Ascending aorta (tissue), 2 donors: ENCODE measurements at places on chromosomes 5 and 9.

GRCh38 chr5:109998726-109999125 is 309.0 kb downstream of the MAN2A1 start:
- DNase-seq = no peak

DNA sequence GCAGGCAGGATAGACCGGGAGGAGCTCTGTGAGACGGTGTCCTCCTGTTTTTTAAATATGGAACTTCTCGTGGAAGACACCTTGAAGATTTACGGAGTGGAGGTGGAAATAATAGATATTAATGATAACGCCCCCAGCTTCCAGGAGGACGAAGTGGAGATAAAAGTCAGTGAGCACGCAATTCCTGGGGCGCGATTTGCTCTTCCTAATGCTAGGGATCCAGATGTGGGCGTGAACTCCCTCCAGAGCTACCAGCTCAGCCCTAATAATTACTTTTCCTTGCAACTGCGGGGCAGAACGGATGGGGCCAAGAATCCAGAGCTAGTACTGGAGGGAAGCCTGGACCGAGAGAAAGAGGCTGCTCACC is 621 bp downstream of the PCDHGA11 start:
- no peak for DNase-seq

- no peak for DNase-seq
These were observed 10.4 kb upstream of the PPP2CA start for GRCh38 chr5:134236318-134236717.

DNA sequence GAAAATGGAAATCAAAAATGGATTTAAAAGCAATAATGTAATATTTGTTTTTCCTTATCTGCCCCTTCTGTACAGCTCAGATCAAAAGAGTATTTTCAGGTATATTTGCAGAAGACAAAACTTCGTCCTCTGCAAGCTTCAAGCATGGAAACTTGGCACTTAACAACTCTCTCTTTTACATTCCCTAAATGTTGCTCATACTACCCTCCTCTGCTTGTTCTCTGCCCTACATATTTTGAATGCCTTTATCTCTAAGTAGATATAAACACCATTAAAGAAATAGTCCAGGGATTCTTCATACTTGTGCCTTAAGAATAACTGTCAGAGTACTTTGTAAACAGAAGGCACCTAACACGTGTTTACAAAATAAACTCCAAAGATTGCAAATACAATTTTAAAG is 19.2 kb upstream of the SMC2 start:
- DNase-seq = no peak

- DNase-seq = no peak
These were observed 114.8 kb upstream of the ALDH1B1 start for GRCh38 chr9:38277601-38278200.

DNA sequence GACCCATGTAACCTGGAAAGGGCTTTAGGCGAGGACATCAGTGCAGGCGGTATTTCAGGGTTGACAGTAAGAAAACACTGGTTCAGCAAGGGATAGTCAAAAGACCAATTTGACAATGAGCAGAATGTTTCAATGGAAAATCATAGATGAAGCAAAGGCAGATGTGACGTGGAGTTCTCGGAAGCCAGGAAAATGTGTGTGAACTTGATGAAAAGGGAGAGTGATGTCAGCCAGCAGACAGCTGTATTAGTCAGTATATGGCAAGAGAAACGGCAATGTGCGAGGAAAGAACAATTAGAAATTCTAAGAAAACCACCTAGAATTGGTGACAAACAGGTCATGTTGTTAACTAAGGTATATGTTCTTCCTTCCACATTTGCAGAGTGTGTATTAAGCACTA is 503.9 kb upstream of the DAB2 start:
- no peak for DNase-seq

GRCh38 chr5:156522651-156523529 is 195.9 kb downstream of the SGCD start:
- no peak for DNase-seq

DNA sequence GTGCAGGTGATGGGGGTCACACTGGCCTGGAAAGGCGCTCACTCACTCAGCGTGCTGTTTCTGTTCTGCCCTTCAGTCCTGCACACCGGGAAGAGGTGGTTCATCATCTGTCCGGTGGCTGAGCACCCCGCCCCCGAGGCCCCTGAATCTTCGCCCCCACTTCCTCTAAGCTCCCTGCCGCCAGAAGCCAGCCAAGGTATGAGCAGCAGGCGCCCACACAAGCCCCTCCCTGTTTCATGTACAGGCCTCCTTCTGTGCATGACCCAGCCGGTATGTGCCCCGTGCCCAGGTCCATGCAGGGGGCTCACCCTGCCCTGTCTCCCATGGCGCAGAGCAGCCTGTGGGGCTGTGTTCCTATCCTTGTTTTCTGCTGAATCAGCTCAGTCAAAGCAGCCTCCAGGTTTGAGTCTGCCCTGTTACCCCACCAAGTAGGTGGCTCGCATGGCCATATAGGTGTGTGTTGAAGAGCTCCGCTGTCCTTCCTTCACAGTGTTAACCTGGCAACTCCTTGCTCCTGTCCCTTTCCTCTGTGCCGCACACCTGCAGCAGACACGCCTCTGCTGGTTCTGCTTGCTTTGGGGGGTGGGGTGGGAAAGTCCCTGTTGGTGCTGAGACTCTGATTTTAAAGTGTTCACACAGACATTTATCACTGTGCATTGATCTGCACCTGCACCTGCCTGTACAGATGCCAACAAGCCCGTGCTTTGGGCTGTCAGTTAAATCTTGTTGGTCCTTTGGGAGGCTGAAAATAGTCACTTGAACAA is 84.8 kb downstream of the WNK2 start:
- peak; percentile 54 for DNase-seq

GRCh38 chr9:132756214-132756845 is 86.1 kb downstream of the GTF3C4 start:
- DNase-seq = no peak

DNA sequence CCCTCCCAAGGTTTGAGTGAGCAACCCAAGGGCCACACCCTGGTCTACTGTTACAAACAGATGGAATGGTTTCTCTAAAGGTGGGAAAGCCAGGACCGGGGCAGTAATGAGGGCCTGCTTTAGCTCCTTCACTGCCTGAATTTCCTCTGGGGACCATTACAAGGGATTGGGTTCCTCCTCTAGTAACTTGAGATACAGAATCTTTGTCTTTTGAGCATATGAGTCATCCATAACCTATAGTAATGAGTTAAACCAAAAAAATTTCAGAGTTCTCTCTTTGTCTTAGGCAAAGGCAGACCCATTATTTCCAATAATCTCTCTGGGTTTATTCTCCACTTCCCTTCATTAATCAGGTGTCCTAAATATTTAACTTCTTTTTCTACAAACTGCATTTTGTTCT is 618.8 kb downstream of the HINT1 start:
- no peak for DNase-seq

DNA sequence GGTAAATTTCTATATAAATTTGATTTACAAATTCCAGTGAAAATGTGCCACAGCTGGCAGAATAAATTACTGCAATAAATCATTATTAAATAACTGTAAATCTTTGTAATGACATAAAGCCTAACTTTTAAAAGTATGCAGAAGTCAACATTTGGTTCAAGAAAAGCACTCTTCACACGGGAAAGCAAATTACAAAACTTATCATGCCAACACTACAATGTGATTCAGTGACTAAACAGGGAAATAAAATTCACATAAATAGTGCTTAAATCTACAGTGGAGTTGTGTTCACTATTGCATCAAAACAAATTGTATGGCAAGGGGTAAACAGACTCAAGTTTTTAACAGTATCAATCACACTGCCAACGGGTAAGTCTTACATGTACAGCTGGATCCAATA is 117.2 kb downstream of the BNC2 start:
- no peak for DNase-seq

DNA sequence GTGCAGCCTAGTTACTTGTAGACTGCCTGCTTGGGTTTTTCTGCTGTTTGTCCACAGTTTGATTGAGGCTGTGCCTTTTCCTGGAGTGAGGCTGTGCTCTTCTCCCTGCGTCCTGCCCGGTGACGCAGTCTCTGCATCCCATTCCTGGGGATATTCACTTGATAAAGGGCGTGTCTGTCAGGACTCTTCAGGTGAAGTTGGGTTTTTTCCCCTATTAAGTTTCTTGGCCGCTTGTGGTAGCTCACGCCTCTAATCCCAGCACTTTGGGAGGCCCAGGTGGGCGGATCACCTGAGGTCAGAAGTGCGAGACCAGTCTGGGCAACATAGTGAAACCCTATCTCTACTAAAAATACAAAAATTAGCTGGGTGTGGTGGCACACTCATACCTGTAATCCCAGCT is 50.0 kb upstream of the SUSD3 start:
- DNase-seq = no peak

DNA sequence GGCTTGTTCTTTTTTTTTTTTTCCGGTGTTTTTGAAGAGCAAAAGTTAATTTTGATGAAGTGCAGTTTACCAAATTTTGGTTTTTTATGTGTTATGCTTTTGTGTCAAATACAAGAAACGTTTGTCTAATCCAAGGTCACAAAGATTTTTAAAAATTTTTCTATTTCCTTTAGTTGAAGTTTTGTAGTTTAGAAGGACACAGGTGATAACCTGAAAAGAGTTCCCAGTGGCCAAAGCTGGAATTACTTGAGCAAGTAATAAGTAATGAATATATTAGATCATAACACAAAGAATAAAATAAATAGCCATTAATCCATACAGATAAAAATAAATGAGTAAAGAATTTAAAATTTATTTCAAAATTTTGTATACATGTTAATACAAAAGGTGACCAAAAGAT is 71.5 kb downstream of the FCHO2 start:
- no peak for DNase-seq

DNA sequence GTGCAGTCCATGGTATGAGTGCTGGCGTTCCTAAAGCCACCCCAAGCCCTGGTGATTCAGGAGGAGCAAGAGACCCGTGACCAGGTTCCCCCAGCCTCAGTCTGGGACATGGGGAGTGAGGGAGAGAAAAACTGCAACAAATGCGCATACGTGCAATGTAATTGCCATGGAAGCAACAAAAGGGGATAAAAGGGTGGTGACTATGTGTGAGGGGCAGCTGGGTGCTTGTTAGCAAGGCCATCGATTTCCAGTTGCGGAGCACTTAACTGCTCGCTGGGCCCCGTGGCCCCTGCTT is 709 bp upstream of the SH3PXD2B start:
- DNase-seq = no peak

DNA sequence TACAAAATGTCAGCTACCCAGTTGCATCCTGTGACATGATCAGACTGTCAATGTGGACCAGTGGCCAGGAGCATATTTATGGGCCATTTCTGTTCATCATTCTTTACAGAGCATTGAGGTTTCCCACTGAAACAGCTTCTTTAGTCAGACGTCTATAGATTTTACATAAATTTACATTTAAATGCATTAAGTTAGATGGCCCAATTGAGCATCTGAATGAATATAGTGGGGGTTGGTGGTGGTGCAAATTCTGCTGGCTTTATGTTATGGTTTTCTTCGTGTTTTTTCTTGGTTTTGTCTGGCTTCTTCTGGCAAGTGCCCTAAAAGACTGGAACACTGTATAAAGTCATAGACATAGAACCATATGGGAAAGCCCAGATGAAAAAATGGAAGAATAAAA is 214.1 kb downstream of the PJA2 start:
- no peak for DNase-seq

DNA sequence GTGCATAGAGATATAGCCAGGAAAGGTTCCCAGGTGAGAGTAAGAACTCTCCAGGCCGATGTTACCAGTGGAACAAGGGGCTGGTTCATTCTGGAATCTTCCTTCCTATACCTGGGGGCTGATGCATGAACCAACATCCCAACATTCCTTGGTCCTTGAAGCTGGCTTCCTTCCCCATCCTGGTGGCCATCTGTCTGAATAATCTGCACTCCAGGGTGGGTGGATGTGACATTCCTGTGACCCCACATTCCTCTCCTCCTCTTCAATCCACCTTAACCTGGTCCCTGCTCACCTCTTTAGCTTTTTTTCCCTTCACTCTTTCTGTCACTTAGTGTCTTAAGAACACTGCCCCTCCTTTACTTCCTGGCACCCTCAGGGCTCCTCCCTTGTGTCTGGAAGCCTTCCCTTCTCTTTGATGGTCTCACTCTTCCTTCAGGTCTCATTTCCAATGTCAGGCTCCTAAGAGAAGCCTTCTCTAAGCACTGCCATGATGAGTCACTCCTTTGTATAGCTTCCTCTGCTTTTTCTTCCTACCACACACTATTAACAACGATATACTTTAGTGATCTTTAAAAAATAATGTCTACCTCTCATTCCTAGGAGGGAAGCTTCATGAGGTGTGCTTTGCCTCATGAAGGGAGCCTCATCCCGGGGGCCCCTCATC is 80.3 kb downstream of the BOD1 start:
- DNase-seq = no peak

DNA sequence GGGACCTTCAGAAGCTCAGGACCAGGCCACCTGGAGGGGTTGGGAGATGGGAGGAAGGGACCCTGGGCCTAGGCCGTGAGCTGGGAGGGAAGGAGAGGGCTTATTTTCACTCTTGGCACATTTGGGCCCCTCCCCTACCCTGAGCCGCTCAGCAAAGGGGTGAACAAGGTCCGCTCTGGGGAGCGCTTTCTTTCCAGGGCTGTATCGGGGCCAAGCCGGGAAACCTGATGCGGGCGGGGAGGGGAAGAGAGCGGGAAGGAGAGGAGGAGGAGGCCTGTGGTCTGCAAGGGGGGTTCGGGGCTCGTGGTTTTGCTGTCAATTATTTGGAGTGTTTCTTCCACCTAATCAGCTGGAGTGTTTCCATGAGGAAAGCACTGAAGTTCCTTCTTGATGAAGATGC is 62.7 kb upstream of the RXRA start:
- DNase-seq = no peak

GRCh38 chr9:20591223-20591622 is 31.1 kb downstream of the MLLT3 start:
- DNase-seq = no peak

GRCh38 chr9:137606005-137606621 is 627 bp downstream of the ARRDC1 start:
- no peak for DNase-seq

- DNase-seq = no peak
These were observed 44.1 kb downstream of the APTX start for GRCh38 chr9:32957358-32957757.

DNA sequence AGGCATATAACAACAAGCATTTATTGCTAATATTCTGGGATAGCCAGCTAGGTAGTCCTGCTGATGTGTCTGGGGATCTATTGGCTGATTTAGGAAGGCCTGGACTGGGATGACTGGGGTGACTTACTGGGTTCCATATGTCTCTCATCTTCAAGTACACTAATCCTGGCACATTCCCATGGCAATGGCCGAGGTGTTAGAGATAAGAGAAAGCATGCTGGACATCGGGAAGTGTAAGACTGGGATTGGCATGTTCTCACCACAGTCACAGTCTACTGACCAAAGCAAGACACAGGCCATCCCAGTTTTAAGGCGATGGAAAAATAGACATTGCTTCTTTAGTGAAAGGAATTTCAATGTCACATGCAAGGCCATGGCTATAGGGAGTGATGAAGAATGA is 29.7 kb downstream of the F2R start:
- no peak for DNase-seq
